CD8-positive, alpha-beta T cell (primary cell): ENCODE measurements at places on chromosomes 1 and 21.
A peak's percentile ranks its signal among the peaks of the same experiment; 100 is the strongest.

- no peak for DNase-seq
Measured at GRCh38 chr1:208747979-208748378, 503.8 kb upstream of the PLXNA2 start.

DNA sequence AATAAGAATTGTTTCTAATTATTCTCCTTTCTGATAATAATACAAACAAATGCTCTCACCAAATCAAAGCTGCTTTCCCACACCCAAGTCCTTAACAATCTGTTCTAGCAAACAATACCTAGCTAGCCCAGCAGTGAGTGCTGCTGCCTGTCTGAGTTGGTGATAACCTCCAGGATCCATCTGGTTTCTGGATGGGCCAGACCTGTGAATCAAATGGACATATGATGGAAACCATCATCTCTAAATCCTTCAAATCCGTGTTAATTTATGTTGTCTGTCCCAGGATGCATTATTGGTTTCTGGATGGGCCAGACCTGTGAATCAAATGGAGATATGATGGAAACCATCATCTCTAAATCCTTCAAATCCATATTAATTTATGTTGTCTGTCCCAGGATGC, 1230.0 kb downstream of the AMY1C start:
- DNase-seq: no peak

- no peak for DNase-seq
Measured at GRCh38 chr1:222247081-222247480, 300.8 kb downstream of the HHIPL2 start.

DNA sequence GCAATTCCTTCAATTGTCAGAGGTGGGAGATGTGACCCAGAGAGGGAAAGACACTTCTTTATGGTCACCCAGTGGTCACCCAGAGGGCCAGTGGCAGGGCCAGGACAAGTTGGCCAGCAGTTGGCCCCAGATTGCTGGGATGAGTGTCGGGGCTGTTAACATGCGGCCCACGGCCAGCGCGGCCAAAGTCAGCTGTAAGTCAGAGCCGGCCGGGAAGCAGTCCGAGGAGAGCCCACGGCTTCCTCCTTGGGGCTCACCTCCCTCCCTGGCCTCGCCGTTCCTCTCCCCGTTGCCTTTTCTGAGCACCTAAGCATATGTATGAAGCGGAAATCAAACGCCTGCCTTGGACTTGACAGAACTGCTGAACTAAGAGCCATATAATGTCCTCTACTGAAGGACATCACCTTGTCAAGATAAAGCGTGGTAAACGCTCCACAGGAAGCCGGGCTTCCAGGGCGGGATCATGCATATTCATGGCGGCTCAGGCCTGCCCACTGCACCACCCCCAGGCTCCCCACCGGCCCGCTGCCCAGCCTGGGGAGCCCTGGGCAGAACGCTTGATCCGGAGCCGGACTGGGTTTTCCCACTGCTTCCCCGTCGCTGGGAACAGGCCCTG, 245.4 kb upstream of the POU3F1 start:
- DNase-seq: no peak

DNA sequence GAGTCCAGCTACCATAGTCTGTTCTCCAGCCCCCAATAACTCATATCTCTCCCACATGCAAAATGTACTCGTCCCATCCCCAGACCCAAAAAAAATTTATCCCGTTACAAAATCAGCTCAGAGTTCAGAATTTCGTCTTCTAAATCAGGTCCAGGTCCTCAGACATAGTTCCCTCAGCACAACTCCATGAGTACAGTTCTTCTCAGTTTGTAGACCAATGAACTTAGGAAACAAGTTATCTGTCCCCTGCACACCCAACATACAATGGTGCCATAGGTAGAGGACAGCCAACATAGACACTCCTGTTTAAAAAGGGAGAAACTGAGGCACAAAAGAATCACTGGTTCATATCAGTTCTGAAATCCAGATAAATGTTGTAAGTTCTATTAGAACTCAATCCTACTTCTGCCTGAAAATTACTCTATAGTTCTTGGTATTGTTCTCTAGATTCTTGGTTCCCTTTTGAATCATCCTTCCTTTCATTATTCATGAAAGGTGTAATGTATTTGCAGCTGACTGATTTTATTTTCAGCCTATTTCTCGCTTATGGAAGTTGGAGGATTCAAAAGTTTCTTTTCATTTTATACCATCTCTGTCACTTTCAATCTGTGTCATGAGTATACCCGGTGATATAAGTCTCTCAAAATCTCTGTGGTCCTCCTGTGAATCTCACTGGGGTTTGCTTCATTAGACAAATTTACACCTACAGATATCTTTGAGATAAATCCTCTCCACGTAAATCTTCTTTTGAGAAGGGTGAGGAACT, 75.8 kb upstream of the TSPAN2 start:
- DNase-seq: no peak

DNA sequence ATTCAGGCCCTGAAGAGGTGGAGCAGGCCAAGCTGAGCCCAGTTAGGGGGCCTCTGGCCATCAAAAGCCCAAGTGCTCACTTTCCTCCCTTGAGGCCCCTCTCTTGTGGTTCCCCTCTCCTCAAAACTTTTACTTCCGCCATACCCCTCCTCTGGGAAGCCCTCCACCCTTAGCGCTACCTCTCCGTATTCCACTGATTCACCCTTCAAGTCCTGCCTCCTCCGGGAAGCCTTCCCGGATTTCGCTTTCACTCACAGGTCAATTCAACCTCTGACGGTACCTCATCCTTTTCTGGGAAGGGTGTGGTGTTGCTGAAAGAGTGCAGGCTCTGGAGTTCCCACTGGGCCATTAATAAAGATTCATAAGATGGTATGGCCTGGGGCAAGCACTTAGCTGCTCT, 19.1 kb downstream of the SPOCD1 start:
- no peak for DNase-seq

- no peak for DNase-seq
Measured at GRCh38 chr1:11431941-11432507, 46.9 kb upstream of the DISP3 start.

DNA sequence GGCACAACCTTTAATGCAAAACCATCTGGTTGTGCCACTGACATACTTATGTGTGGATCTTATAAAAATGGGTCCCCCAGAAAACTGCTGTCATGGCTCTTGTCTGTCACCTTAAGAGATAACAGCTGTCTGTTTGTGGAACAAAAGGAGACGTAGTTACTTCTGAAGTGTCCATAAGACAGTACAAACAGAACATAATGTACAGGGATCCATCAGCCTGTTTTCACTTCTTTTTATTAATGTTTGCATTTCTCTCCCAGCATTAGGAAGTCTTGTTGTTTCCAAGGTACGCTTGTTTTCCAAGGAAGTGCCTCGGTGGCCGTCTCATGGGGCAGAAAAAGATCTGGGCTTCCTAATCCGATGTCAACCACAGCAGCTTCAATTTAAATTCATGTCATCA, 11.2 kb upstream of the ST6GALNAC5 start:
- DNase-seq: no peak

DNA sequence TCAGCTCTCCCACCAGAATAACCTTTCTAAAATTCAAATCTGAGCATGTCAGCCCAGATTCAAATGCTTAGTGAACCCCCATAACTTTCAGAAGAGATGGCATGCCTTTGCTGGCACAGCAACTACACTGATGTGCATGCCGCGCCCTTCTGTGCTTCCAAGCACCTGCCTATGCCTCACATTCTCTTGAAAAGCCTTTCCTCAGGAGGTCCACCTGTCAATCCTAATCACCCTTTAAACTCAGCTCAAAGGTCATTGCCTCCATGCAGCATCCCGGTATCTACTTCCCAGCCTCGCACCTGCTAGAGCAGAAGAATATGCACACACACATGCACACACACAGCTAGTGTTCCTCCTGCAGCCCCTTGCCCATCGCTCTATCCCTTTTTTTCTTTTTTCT, 5.2 kb upstream of the S100A2 start:
- DNase-seq: no peak

DNA sequence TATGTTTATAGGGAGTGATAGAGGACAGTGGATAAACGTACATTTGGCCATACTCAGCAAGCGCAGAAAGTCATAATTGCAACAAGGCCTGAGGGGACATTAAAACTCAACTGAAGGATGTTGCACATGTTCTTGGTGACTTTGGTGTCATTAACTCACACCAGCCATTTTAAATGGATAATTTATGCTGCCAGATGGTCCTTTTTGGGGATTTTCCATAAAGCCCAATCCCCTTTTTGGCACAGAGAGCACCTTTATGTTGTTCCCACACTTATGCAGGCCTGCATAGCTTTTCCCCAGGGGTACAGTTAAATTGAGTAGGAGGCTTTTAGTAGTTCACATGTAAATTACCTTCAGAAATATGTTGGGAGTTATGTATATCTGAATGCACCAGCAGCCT, 279.6 kb downstream of the NFIA start:
- no peak for DNase-seq

DNA sequence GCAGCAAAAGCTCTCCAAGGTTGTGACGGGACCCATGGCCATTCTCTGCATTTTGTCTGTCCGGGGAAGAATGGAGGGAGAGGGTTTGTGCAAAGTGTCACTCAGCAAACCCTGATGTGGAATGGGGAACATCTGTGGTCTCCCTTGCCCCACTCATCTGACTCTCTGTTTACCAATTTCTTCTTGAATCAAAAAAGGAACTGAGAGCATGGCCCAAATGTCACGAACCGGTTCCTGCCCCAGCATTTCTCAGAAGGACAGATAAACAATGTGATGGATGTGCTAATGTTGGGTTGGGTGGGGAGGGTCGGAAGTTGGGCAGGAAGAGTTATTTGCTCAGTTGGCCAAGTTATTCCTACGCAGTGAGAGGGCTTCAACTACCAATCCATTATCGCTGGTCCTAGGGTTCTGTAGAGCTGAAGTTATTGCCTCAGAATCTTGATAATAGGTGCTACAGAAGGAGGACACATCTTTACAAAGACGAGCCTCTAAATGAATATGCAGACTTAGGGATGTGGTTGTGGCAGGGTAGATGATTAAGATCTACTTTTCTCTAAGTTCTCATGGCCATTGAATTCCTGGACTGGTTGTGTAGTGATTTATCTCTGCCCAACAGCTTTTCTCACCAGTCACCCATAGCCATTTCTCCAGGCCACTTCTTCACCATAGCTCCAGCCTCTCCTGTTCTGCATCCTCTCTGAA, 9.6 kb upstream of the DUSP12 start:
- no peak for DNase-seq

DNA sequence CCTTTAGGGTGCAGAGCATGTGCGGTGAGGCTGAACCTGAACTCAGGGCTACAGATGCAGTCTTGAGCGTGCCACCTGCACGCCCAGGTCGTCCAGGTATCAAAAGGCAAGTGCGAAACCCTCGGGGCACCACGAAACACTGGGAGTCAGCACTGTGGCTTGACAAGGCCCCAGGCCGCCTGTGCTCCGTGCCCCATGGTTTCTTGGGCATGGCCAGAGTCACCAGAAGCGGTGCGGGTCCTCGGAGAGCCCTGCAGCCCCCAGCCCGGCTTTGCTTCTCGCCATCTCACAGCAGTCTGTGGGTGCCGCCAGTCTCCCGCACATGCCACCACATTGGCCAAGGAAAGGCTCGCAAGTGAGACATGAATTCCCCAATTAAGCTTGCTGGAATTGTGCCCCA, 117.3 kb downstream of the PGBD5 start:
- DNase-seq: no peak

- DNase-seq: no peak
Measured at GRCh38 chr21:41957991-41958766, 4.4 kb upstream of the C2CD2 start.

DNA sequence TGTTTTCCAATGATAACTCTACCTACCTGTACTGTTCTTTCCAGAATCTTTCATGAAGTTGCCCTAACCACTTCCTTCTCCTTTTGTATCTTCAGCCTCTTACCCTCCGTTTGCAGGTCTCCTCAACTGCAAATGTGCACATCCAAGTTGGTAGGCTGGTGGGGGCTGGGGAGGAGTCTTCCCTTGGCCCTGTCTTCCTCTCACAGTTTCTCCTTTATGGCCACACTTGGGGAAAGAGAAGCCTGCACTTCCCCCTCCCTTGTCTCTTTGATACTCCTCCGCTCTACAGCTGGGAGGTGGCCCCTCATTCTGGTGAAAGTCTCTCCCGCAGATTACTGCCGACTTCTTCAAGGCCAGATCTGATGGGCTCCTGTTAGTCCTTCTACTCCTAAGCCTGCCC, 26.9 kb upstream of the GPR88 start:
- DNase-seq: no peak

GRCh38 chr1:155017041-155017945, 14.7 kb downstream of the ZBTB7B start:
- DNase-seq: peak; percentile 79

DNA sequence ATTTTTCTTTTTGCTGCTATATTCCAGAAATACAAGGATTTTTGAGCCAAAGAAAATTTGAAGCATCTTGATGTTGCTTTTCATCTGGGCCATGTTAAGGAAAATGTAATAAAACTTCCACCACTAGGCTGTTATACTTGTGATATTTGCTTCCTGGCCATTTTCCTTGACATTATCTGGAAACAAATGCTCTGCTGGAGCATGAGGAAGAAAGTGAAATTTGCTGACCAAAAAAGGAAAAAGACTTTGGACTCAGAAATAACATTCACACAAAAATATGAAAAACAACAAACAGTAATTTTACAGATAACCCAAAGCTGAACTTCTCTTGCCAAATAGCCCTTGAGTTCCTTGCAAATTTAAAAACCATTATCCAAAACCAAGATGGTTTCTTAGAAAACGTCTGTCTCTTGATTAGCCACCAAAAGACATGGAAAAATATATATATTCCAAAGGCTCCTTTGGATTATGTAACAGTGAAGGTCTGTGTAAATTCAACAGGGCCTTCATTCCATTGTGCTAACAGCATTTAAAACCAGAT, 344.5 kb downstream of the LMX1A start:
- no peak for DNase-seq

GRCh38 chr21:15058854-15059263, 5.9 kb downstream of the NRIP1 start:
- DNase-seq: no peak

GRCh38 chr1:46137916-46138315, 5.5 kb upstream of the PIK3R3 start:
- no peak for DNase-seq

- DNase-seq: peak; percentile 18
Measured at GRCh38 chr1:66331658-66332547, 202.1 kb upstream of the SGIP1 start.

DNA sequence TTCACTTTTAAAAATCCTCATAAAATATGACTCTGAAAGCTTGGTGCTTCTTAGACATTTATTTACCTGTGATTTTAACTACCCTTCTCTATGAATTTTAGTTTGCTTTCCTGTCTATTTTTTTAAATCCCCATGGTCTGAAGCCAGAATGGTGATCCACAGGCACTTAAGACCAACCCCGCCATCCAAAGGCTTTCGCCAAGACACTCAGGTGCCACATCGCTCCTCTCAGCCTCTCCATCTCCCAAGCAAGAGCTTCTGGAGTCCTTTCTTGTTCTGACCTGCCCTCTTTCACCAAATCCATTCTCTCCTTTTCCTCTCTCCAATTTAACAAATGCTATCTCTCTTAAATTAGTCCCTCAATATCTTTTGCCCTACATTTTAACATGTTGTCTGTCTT, 464.6 kb downstream of the PCP4 start:
- no peak for DNase-seq

- no peak for DNase-seq
Measured at GRCh38 chr1:184242507-184242943, 144.3 kb upstream of the C1orf21 start.

DNA sequence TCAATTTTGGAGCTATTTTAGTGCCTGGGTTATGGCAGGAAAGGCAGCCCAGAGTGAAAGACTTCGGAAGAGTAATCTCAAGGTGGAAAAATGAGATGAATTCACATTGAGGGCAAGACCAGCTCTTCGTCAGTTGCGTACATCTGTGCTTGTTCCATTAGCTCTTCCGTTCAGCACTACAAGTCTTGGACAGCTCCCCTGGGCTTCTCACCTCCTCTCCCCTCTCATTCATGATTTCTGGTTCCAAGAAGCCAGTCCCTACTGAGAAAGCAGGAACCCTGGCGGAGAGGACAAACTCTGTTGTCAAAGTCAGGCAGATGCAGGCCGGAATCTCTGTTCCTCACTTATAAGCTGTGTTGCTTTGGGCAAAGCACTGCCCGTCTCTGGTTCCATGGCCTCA, 76.5 kb downstream of the ACTL8 start:
- DNase-seq: no peak
